ENCODE measurements at places on chromosomes 3 and 15. TPM values are rescaled to one million over a fixed set of nuclear protein-coding genes. Genes with fewer than 3 reads are reported as not detected.

Gene GATM
- under 0.01 TPM for total RNA-seq

Gene EOGT
- total RNA-seq: 36.3 TPM

Gene CKMT1B
- not detected for total RNA-seq

Gene RARB
- 37.2 TPM for total RNA-seq

Gene NR1I2
- total RNA-seq: not detected

Gene FURIN
- total RNA-seq: 82.8 TPM

Gene CCDC54
- not detected for total RNA-seq

Gene CMTM8
- total RNA-seq: 0.18 TPM

Gene HYAL1
- total RNA-seq: 2.8 TPM

Gene PPM1L
- total RNA-seq: not detected

Gene IQCF5
- not detected for total RNA-seq

Gene WWTR1
- 32.1 TPM for total RNA-seq

Gene CHRM5
- not detected for total RNA-seq

Gene GHSR
- not detected for total RNA-seq

Gene NEK10
- total RNA-seq: 6.7 TPM

Gene MORC1
- not detected for total RNA-seq
